ENCODE measurements at places on chromosomes 2 and 18.

- no peak for DNase-seq
Observed at GRCh38 chr2:105843476-105844374, 99.0 kb downstream of the NCK2 start.

DNA sequence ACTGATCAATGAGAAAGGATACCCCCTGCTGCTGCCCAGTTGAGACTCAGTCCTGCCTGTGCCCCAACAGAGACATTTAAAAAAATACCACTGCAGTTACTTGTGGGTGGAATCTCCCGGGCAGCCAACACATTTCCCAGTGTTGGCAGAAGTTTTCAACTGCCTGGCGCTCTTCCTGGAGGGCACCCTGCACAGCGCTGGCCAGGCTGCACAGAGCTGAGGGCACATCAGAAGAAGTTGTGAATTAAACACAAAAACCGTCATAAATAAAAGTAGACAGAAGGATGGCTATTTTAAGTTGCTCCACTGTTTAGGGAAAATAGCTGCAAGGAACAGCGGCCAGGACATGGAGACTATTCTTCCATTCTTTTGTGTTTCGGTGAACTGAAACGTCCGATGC is 110.2 kb upstream of the THOC1 start:
- no peak for DNase-seq

DNA sequence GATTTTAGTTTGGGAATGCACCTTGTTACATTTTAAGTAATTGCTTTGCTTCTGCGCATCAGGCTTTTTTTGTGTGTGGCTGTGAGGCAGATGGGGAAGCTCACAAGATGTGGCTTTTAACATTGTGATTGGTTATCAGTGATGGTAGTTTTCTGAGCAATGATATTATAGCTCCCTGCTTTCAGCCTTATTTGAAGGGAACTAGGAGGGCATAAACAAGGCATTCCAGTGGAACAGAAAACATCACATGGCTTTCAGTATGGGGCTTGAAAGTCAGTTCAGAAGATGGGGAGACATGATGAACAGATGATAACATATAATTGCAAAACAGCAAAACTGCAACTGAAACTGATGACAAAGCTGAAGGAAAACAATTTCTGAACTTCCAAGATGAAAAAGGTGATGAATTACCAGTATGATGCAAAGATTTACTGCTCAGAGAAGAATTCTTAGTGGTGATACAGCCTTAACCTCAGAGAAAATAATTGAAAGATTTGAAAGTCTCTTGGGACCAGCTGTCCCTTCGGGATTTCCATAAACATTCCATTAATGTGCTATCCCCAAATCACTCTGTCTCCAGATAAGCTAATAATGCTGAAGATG is 439.7 kb downstream of the RND3 start:
- no peak for DNase-seq

- DNase-seq, result no peak
Observed at GRCh38 chr2:11466307-11467128, 557 bp upstream of the E2F6 start.

DNA sequence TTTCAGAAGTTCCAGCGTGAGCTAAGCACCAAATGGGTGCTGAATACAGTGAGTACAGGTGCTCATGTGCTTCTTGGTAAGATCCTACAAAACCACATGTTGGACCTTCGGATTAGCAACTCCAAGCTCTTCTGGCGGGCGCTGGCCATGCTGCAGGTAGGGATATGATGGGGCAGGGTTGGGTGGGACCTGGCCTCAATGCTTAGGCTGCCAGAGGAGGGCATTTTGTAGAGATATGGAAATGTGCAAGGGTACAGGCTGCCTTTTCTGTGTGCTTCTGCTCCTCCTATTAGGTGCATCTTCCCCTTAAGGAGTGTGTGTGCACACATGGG is 22.1 kb downstream of the GCKR start:
- DNase-seq, result no peak

DNA sequence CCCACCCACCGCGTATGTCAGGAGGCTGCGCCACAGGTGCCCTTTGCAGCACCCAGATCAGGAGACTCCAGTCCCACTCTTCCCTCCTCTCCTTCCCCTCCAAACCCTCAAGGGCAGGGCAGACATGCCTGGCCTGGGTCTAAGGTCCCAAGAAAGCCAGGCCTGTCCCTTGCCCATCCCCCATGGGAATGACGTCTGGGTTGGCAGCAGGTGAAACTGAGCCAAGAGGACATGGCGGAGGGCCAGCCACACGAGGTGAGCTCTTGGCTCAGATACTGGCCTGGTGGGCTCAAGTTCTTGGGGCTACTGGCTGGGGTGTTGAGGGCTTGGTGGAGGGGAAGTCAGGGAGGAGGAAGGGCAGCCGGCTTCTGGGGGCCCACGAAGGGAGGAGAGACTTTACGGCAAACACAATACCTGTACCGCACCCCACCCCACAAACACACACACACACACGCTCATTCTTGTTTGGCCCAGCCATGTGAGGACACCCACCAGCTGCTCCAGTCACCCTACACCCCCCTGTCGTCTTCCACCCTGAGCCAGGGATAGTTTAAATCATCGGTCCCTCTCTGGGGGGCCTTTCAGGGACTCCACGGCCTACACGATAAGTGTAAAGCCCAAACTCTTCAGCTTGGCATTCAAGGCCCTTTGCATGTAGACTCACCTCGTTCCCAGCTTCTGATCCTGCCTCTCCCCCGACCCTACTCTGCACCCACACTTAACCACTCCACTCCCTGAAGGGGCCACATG is 24.1 kb upstream of the TNS1 start:
- DNase-seq, result no peak

DNA sequence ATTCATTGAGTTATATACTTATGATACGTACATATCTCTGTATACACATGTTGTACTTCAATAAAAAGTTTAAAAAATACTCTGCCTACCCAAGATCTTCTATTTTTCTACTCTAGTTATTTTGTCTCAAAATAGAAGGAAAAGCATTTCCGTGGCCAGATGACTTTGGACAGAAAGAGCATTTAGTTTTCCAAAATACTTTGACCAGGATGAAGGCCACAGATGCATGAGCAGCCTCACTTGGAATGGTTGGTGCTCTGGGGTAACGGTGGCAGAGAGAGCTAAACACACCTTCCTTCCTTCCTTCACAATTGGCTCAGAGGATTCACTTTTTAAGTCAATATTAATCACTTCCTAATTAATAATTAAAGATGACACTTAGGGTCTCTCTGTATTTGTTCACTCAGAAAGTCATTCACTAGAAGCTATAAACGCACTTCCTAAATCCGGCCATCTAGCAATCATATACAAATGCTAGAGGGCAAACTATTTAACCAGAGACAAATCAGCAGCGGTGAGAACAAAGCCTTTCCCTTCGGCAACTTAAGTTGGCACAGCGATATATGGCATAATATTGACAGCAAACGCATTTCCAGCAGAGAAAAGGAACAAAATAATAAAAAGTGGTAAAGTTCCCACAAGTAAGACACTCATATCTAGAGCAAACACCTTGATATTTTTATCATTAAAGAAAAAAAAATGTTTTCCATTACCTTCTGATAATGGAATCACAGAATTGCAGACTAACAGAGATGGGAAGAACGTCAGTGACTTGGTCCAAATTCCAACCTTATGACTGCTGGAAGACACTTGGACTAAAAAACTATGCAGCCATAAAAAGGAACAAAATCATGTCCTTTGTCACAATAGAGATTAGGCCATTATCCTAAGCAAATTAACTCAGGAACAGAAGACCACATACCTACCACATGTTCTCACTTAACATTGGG is 55.9 kb upstream of the NARS1 start:
- DNase-seq, result no peak

DNA sequence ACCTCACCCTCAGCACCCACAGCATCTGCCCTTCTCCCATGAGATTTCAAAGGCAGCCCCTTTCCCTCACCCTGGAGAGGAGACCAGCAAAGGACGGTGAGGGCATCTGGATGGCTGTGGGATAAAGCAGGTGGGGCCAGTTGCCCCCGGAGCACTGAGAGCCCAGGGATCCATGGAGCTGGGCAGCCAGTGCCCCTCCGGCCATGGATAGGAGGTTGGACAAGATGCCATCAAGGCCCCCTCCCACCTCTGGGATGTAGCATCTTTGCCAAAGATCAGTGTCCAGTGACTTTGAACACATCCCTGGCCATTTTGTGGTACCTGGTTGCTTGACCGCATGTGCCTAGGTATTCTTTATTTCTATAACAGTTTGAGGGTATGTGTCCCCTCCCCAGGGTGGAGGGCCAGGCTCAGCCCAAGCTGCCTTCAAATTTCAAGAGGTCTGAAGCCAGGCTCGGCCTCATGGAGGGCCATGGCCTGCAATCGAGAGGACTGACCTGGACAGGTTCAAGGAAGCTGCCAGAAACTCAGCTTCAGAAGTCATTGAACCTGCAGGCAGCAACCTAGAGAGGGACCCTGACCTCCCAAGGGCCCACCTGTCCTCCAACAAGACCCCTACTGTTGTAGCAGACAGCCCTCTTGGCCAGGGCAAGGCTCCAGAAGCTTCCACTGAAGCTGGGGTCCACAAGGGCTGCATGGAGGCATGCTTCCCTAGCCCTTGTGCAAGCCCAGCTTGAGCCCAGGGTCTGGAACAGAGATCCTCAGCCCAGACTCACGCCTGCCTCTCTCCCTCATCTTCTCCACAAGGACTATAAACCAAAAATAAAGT is 55.5 kb upstream of the BIN1 start:
- no peak for DNase-seq

DNA sequence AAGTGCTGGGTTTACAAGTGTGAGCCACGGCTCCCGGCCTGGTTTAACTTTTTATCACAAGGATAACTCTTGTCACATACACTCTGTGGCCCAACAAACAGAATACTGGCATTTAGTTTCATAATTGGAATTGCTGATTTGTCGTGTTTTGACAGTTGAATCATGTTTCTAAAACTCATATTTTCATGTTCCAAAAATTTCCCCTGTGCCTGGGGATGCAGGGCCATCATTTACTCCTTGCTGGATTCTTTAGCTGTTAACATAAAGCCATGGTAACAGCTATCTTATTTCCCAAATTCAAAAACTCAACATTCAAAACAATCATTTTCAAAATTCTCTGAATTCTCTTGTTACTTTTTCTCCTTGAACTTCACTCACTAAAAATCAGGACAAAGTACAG is 16.5 kb upstream of the ATG16L1 start:
- no peak for DNase-seq

DNA sequence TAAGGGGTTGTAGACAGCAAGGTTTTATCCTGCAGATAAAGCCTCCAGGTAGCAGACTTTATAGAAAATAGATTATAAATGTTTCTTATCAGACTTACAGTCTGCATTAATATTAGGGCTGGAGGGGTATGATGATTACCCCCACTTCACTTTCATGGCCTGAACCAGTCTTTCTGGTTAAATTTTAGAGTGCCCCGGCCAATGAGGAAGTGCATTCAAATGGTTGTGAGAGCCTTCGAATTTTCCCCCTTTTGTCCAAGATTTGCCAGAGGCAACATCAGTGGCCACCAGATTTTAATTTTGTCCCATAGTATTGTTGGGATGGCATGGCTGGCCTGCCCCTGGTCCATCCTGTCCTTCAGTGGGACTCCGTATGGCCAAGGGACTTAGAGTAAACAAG is 31.6 kb downstream of the COMMD1 start:
- no peak for DNase-seq

- DNase-seq, result no peak
Observed at GRCh38 chr2:120691410-120691809, 44.3 kb upstream of the GLI2 start.

DNA sequence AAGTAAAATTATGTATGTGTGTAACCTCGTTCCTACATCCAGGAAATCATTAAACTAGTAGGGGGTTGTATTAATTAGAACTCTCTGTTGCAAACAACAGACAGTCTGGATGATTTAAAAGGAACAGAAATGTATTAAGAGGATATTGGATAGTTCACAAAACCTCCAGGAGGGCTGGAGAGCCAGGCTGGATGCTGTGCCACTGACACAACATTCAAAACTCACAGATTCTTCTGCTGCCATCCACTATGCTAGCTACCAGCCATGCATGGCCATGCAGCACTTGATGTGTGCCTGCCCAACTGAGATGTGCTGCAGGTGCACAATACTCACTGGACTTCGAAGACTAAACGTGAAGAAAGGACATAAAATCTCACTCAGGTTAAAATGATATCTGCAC is 48.2 kb upstream of the SH3RF3 start:
- DNase-seq, result no peak

GRCh38 chr2:211070547-211070946 is 514.1 kb downstream of the CPS1 start:
- no peak for DNase-seq

- no peak for DNase-seq
Observed at GRCh38 chr18:10127729-10128128, 213.9 kb downstream of the VAPA start.

- no peak for DNase-seq
Observed at GRCh38 chr2:183089192-183089851, 10.8 kb downstream of the DUSP19 start.

- no peak for DNase-seq
Observed at GRCh38 chr2:164554487-164554886, 66.8 kb downstream of the GRB14 start.

DNA sequence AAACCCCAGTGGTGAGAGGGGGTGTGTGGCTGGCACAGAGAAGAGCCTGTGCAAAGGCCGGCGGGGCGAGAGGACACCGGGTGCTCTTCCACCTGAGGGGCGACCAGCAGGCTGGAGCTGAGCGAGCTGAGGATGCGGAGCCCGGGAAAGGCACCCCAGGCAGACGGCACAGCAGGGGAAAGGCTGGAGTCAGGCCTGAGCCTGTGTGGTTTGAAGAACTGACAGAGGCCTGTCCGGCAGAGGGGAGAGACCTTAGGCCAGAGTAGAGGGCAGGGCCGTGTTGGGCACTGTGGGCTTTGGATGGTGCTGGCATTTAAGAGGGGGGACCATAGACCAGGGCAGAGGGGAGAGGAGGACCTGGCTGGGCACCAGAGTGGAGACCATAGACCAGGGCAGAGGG is 149.8 kb downstream of the RTP5 start:
- DNase-seq, result no peak

- no peak for DNase-seq
Observed at GRCh38 chr2:104337869-104338268, 516.0 kb upstream of the POU3F3 start.

GRCh38 chr2:146041274-146041910 is 1521.5 kb upstream of the ZEB2 start:
- no peak for DNase-seq

- no peak for DNase-seq
Observed at GRCh38 chr2:160590664-160591063, 97.1 kb upstream of the RBMS1 start.

GRCh38 chr2:157291018-157291417 is 33.5 kb downstream of the GALNT5 start:
- DNase-seq, result no peak

GRCh38 chr2:142741764-142742269 is 135.6 kb upstream of the KYNU start:
- no peak for DNase-seq

- no peak for DNase-seq
Observed at GRCh38 chr2:162435676-162436075, 91.7 kb downstream of the GCA start.

DNA sequence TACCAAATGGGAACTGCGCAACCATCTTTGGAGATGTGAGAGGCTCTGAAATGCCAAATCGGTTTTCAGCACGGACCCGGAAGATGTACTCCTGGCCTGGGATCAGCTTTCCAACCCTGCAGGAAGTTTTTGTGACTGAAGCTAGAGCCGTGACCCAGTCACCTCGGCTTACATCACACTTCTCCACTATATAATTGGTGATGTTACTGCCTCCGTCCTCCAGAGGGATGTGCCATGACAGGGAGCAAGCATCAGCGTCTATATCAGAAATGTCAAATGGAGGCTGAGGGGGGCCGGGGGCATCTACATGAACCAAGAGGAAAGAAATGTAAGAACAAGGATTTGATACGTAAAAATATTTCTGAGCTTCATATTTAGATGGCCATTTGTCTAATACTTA is 104.4 kb downstream of the PLEKHA3 start:
- DNase-seq, result no peak
